Progenitor cell of endocrine pancreas (in vitro differentiated cells): ENCODE measurements at places on chromosomes 1 and 21.

DNA sequence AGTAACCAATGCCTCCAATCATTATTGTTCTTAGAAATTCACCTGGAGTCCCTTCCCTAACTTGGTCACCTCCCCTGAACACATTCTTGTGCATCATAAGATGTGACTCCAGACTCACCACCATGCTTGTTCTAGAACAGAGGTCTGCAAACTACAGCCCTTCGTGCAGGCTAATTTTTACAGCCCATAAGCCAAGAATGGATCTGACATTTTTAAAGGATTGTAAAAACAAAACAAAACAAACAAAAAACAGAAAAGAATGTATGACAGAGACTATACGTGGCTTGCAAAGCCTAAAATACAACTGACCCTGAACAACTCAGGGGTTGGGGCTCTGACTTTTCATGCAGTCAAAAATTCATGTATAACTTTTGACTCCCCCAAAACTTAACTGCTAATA is 6.2 kb upstream of the HIVEP3 start:
- DNase-seq: no peak

GRCh38 chr1:60170709-60171108 is 97.1 kb upstream of the C1orf87 start:
- DNase-seq: no peak

DNA sequence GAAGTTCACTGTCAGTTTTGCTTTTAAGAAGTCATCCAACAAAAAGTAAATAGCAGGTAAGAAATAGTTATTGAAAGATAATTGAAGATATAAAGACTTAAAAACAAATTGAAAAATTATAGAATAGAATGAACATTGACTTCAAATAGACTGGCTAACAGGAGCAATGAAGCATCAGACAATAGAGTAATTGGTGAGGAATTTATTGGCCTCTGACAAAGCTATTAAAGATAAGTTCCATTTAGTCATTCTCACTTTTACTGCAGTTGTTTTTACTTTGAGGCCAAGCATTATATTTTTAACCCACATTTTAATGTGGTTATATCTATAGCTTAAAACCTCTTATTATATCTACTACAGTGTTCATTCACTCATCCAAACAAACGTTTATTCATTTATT is 228.8 kb upstream of the ADGRL2 start:
- no peak for DNase-seq

GRCh38 chr1:91610102-91610501 is 109.5 kb downstream of the CDC7 start:
- DNase-seq: no peak

DNA sequence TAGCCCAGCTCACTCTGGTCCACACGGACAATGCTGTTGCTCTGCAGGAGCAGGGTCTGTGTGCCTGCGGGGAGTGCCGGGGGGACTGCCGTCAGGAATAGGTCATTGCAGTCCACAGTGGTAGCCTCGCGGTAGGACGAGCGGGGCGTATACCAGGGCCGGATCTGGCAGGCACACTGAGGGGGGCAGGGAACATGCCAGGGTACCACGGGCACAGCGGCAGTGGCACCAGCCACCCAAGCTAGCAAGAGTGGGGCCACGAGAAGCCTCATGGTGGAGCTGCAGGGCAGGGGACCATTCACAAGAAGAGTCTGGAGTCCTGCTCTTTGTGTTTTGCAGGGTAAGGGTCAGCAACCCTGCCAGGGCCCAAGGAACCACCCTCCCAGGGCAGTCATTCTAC is 65.8 kb downstream of the LRRN2 start:
- no peak for DNase-seq

- DNase-seq: no peak
These were observed 212.4 kb downstream of the FOXD2 start for GRCh38 chr1:47650205-47650604.

- no peak for DNase-seq
These were observed 136.2 kb upstream of the DUSP10 start for GRCh38 chr1:221878134-221878533.

DNA sequence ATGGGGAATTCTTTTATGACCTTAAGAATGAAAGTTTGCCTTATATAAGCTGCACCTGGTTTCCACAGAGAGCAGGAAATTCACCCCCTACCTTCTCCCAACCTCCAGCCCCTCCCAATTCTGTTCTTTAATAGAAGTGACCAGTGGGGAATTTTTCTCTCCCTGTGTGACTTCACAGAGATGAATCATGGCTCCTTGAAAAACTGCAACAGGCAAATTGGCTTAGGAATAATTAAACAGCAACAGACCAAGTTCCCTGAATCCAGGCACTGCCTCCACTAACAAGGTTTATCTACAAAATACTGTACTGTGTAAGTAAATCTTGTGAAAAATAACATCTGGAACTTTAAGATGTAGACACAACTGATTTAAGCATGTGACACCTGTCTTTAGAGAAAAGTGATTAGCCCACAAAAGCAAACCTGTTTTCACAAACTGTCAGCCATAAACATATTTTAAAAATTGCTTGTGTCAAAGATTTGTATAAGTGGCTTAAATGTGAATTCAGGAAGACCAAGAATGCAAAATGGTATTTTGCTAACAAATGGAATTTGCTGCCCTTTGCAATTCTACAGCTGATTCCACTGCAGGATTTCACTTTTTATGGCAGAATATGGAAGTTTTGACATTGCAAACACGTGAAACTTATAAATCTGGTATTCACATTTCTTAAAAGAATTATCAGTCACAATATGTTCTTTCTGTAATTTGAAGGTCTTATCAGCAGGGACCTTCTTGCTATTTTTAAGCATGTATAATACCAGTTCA is 54.0 kb downstream of the ALG14 start:
- DNase-seq: no peak

DNA sequence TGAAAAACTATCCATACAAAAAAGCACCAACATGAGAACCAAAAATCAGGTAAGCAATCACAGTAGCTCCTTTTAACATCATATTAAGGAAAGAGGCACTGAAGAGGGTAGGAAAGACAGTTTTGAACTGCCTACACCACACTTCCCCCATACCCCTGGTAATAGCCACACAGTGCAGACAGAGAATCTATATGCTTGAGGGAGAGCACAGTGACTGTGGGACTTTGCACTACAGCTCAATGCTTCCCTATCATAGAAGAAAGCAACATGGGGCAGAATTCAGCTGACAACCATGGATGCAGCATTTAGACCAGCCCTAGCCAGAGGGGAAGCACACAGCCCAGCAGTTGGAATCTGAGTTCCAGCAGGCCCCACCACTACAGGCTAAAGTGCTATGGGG is 7.9 kb upstream of the TEX50 start:
- DNase-seq: no peak

- DNase-seq: no peak
These were observed 6.2 kb upstream of the LAPTM5 start for GRCh38 chr1:30763651-30764248.

GRCh38 chr21:44013380-44014088 is 1.4 kb downstream of the TRAPPC10 start:
- no peak for DNase-seq

GRCh38 chr1:36126005-36126716 is 1.1 kb upstream of the COL8A2 start:
- no peak for DNase-seq

GRCh38 chr1:201000391-201000790 is 23.1 kb downstream of the KIF21B start:
- DNase-seq: no peak

DNA sequence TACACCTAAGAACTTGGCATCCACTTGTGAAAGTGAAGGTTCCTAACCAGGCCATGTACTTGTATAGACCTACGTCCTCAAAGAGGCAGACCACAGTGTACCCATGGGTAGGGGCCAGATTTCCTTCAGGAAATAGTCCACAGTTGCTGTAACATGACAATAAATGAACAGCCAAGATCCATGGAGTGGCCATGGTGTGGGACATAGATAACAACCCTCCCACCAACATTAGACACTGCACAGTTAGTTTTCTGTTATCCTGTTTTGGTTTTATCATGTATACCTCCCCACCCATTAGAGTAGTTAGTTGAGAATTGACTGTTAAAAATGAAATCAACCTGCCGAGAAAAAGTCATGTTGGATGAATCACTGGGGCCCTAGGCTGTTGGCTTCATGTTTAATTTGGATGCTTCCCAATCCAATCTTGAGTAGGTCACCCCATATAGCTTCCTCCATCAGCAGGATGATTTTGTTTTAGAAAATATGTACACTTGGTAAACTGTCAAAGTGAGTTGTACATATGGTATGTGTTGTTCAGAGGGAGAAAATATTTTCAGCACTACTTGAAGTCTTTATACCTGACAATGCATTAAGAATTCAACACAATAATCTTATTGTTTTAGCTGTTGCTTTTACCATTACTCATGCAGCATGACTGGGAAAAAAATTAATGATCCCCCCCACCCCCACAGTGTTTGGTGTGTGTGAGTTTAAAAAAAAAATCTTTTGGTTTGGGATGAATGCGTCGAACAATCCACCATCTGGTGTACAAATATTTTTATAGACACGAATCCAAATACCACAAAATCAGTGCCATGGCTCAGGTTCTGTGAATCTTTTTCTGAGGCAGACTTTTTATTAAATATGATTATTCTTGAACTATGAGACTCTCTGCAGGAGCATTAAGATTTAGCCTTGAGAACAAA is 88.3 kb upstream of the ARHGAP29 start:
- no peak for DNase-seq

DNA sequence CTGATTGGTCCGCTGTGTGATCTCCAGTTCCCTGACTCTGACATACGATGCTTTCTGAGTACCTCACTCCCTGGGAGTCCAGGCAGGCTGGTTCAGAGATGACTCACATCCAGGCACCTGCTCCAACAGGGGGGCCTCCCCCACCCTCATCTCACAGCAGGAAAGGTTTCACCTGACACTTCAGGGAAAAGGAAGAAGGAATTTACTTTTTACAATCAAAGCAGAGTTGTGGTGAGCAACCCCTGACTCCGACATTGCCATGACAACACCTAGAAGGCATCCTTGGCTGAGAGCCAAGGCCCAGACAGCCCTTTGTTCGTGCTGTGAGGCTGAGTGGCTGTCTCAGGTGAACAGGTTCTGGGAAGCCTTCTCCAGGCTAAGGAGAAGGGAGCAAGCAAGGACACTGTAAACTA is 164.6 kb upstream of the GJB5 start:
- DNase-seq: no peak

- DNase-seq: no peak
These were observed 7.9 kb downstream of the LHX4 start for GRCh38 chr1:180237869-180238476.

GRCh38 chr1:19377812-19378718 is 65.9 kb downstream of the SLC66A1 start:
- DNase-seq: no peak
